ENCODE measurements at places on chromosomes 12 and 14. TPM values are rescaled to one million over a fixed set of nuclear protein-coding genes. Genes with fewer than 3 reads are reported as not detected.

DNA sequence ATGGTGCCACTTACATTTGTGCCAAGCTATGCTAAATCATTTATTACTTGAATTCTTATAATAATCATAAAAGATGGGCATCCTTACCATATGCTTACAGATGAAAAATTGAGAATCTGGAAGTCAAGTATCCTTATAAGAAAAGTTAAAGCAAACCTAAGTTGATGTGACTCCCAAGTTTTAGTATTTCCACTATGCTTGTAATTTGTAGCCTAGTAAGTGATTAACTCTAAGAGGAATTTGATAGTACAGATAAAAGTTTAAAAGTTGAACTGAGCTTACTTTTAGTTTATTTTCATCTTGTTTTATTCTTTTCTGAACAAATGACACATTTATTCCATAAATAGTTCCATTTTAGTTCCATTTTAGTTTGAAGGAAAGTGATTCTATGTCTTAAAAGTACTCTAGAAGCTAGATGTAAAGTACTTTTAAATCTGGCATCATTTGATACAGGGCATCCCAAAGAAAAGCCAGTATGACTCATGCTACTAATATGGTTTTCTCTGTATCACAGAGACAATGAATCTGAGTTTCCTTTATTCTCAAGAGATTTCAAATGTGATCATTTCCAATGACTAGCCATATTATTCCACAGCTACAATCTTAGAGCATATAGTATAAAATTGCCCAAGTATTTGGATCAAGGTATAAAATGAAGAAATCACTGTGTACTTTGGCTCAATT lies 596.0 kb downstream of the SLC16A7 start:
- no peaks in the 10 kb centered on the region for H3K4me1 ChIP-seq
- no peaks in the 10 kb centered on the region for H3K36me3 ChIP-seq
- no peak overlapping the region for H3K4me3 ChIP-seq
- DNase-seq: no peak
- no peak overlapping the region for H3K27ac ChIP-seq
- no peaks in the 10 kb centered on the region for H3K27me3 ChIP-seq

DNA sequence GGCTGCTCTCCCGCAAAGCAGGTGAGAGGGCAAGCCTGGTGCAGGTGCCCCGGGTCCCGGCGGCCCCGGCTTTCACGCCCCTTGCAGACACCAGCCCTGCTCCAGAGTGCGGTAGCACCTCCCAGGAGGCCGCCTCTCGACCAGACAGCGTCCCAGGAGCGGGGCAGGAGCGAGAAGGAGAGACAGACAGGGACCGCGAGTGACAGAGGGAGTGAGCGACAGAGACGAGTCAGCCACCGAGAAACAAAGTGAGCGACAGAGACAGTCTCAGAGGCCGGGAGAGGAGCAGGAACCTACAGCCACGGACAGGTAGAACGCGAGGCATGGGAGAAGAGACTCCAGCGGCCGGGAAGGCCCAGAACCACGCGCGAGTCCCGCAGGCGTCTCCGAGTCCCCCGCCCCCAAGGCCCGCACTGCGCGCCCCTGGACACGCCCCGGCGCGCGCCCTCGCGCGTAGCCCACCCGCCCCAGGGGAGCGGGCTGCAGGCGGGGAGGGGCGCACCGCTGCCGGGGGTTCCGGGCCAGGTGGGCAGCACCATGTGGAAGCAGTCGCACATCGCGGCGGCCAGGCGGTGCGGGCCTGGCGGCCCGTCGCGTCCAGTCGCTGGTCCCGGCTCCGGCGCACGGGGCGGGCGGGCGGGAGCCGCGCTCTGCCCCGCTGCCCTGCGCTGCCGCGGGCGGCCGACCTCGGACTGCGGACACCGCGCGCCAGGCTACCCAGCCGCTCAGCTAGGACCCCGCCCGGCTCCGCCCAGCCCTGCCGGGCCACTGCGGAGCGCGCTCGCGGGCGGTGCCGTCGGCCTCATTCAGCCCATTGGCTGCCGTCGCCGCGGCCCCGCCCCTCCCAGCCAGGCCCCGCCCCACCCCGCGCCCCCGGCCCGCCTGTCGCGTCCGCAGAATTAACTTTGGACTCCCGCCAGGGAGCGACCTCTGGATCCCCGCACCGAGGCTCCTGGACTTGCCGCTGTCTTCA lies at the start of gene AHNAK2:
Gene AHNAK2, minus strand, starts transcription at position 694 of the 973 bp plus-strand sequence. Its CDS starts 137 bp downstream, at position 557.
- no peak within 1 kb of the TSS for H3K27ac ChIP-seq
- peak within 1 kb of the TSS; percentile 67 for H3K4me3 ChIP-seq
- no peaks in the 10 kb centered on the region for H3K36me3 ChIP-seq
- peak; percentile 50 for DNase-seq

DNA sequence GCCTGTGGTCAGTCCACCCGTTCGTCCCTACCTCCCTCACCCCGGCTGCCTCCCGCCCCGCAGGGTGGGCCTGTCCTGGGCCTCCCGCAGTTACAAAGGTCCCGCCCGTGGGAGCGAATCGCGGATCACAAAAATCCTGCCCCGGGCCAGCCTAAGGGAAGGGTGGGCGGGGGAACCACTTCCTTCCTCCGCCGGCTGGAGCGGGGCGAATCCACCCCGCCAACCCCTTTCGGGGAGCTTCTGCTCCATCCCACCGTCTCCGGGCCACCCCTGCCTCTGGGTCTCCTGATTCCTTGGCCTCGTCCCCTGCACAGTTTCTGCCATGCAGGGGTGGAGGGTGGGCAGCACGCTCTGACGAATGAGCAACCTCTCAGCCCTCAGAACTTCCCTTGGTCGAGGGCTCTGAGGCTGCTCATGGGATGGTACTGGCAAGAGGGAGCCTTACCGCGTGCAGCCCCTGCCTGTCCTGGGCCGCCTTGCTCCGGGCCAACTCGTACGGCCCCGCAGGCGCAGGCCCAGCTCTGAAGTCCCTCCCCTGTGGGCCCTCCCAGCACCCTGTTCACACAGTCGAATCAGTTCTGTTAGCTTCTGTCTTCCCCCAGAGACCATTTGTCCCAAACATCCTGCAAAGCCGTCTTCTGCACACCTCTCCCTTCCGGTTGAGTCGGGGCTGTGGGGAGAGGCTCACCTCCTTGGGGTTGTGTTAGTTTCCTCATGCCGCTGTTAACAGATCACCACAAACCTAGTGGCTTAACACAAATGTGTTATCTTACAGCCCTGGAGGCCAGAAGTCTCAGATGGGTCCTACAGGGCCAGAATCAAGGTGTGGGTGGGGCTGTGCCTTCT lies 589 bp upstream of the HVCN1 start:
- H3K4me3 ChIP-seq: peak overlapping the region; percentile 90
- peak; percentile 73 for DNase-seq
- no peaks in the 10 kb centered on the region for H3K27me3 ChIP-seq
- peak overlapping the region; percentile 96 for H3K27ac ChIP-seq
- peaks cover 45% of the 10 kb centered on the region for H3K4me1 ChIP-seq

DNA sequence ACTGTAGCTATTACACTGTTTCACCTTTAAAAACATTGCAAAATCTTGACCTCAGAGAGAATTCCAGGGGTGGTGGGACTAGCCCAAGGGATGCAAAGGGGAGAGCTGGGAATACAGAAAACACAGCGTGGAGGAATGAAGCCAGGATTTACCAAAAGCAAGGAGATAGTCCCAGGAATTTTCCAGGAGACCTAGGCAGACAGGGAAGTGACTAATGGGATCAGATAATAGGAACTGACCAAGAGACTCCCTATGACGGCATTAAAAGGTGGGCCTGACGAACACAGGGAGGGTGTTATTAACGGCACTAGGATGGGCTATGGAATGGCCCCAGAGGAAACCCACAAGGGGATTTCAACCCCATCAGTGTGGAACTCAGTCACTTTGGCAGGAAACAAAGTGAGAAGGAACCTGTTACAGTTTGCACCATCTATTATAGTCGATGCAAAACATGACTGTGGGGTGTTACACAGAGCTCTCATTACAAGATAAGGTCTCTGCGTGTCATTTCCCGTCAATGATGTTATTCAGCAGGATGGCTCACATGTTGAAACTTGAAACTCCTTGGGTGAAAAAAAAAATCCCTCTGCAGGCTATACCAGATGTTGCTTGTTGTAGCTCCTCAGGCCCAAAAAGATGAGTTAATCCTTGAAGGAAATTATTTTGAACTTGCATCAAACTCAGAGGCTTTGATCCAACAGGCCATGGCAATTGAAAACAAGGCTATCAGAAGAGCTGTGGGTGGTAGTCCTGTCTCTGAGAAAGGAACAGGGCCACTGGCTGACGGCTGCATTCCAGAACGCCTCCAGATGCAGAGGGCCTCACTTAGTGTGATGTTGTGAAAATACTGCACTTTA lies 58.7 kb downstream of the DRAM1 start:
- no peaks in the 10 kb centered on the region for H3K4me1 ChIP-seq
- H3K27ac ChIP-seq: no peak overlapping the region
- H3K4me3 ChIP-seq: no peak overlapping the region

- peaks cover 67% of the 10 kb centered on the region for H3K4me1 ChIP-seq
- peak overlapping the region; percentile 100 for H3K27ac ChIP-seq
- no peak overlapping the region for H3K4me3 ChIP-seq
- peaks cover 2% of the 10 kb centered on the region for H3K36me3 ChIP-seq
- no peaks in the 10 kb centered on the region for H3K27me3 ChIP-seq
These were observed 2.3 kb downstream of the TCP11L2 start for GRCh38 chr12:106304797-106305196.

ATXN3 gene
- 28.4 TPM for total RNA-seq

OR11H12 gene
- not detected for total RNA-seq

GAPDH gene
- total RNA-seq: 9,109 TPM

PIK3C2G gene
- total RNA-seq: not detected

Measured in activated CD8-positive, alpha-beta T cell treated with anti-CD3 and anti-CD28 coated beads for 36 hours (primary cell).